ENCODE measurements at places on chromosomes 13 and 19. TPM values are rescaled to one million over a fixed set of nuclear protein-coding genes. Genes with fewer than 3 reads are reported as not detected.

DNA sequence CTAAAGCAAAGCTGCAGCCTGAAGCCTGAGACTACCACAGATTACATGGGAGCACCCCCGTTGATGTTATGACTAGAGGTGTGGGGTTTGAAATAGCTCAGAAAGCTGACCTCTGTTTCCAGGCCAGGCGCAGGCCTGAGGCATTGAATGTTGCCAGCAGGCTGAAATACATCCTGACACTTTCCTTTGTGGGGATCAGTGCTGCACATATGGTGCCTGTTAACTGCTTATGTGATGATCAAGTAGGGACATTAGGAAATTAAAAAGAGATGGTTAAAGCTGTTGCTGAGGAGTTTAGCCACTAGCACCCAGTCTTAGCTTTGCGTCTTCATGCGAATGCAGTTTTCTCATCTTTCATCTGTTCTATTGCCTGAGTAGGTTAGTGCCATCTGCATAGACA is 83.2 kb downstream of the CCNA1 start:
- no peak for DNase-seq

GRCh38 chr13:105735281-105735680 is 800.2 kb downstream of the EFNB2 start:
- DNase-seq, result peak; percentile 6

GRCh38 chr13:97459215-97459777 is 25.3 kb downstream of the RAP2A start:
- peak; percentile 40 for DNase-seq

DNA sequence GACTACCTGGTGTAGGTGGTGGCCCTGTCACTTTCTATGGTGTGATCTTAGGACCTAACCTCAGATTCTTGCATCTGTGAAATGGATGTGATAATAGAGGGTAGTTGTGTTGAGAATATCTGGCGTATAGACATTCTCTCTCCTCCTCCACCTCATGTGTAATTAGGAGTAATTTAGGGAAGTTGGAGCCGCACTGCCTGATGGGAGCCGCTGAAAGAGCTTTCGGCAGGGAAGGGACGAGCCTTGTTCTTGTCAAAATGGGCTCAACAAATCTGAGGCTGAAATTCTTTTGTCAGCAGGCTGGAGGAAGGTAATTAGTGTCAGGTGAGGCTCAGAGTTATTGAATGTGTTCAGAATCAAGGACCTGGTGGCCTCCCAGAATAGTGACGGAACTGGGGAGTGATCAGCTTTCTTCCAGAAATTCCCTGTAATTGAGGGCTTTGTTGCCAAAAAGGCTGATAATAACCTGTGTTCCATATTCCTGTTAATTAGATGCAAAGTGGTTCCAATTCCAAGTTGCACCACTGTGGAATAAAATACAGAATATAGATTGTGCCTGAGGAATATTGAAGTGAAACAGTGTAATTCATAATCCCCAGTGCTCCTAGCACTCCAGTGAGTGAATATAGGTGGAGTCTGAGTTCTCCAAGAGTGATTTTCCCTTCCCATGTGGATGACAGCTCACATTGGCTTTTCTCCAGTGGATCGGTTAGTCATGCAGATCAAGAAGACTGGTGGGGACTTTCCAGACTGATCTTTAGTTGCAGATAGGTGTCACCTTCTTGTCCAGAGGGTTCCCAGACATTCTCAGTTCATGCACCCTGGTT is 47.5 kb downstream of the SPATA13 start:
- DNase-seq, result peak; percentile 83

DNA sequence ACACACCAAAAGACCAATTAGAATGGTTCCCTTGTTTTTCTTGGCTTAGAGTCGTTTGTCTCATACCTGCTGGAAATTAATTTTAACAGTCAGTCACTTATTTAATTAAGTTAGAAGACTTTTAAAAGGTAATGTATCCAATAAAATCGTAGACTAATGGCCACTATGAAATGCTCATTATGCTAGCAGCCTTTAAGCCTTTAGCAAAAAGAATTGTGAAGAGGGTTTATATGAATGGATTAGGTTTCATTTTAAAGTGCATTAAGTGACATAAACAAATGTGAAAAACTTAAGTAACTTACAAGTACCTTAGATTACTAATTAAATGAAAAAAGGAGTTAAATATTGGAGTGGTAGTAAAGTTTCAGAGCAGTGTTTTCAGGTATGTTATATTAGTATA is 139.6 kb downstream of the RXFP2 start:
- no peak for DNase-seq

GRCh38 chr13:98252931-98253470 is 75.9 kb upstream of the RNF113B start:
- DNase-seq, result no peak

DNA sequence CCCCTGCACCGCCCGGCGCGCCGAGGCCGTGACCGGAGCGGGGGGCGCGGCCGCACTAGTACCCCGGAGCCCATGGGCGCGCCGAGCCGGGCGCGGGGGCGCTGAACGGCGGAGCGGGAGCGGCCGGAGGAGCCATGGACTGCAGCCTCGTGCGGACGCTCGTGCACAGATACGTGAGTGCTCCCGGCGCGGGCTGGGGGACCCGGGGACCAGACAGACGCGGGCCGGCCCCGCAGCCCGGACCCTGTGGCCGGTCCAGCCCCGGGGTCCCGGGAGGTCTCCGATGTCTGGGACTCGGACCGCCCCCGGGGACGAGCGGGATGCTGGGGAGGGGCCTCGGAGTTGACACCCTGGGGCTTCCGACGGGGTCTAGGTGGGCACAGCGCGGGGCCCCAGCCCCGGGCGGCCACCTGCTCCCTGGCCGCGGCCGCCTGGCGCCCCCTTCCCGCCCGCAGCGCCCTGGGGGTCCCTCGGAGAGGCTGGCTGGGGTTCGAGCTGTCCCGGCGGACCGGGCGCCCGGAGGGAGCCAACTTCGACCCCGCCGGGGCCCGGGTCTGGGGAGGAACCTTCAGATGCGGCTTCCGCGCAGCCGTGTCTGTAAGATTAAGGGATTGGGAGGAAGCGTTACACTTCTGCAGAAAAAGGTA is 568 bp downstream of the ATP11A start:
- DNase-seq, result peak; percentile 50

DNA sequence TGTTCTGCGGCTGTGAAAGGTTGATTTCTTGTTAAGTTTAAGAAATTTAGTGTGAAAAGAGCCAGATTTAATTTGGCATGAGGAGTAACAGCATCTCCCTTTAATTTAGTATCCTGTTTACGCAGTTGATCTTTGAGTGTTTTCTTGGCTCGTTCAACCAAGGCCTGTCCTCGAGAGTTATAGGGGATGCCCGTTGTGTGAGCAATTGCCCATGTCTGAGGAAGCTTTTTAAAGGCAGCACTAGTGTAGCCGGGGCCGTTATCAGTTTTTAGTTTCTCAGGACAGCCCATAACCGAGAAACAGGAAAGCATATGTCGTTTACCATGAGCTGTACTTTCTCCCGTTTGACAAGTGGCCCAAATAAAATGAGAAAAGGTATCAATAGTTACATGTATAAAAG is 47.5 kb upstream of the ZNF43 start:
- no peak for DNase-seq

GRCh38 chr19:57280962-57281400 is 696 bp downstream of the ZNF460 start:
- peak; percentile 22 for DNase-seq

DNA sequence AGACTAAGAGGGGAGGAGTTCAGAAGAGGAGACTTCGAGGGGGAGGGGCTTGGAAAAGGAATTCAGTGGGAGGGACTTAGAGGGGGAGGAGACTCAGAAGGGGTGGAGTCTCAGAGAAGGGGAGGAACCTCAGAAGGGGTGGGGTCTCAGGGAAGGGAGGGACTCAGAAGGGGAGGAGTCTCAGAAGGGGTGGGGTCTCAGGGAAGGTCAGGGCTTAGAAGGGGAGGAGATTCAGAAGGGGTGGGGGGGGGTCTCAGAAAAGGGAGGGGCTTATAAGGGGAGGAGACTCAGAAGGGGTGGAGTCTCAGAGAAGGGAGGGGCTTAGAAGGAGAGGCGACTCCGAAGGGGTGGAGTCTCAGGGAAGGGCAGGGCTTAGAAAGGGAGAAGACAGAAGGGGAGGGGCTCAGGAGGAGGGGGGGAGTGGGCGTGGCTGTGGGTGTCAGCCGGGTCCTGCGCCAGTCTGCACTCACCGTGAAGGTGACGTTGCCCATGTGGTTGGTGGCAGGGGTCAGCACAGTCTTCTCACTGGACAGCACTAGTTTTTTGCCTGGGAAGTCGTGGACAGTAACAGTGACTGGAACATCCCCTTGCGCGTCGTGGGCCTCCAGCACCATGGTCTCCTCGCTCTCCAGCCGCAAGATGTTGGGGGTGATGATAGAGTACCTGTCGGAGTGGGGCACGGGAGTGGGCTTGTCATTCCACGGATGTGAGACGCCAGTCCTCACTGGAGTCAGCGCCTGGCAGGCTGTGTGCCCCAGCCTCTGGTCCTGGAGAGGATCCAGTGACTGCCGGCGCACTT is 1.5 kb downstream of the C3 start:
- DNase-seq, result no peak

- no peak for DNase-seq
These were observed 1570.8 kb downstream of the OLFM4 start for GRCh38 chr13:54599413-54599812.

DNA sequence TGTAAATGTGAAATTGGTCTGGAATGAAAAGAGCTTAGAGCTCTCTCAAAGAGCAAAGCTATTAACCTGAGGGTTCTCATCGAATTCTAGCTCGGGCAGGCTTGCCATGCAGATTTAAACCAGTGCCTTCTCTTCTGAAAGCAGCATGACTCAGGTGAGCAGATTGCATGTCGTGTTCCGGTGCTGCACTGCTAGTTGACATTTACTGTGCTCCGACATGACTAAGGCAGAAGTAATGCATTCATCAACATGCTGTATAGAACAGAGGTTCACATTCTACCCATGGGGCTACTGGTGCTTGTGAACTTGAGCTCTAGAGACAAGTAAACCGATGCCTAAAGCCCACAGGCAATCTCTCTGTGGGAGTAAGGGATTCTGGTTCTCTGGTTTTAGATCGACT is 947.7 kb downstream of the EFNB2 start:
- no peak for DNase-seq

GRCh38 chr13:45474584-45475454 is 10.1 kb downstream of the COG3 start:
- DNase-seq, result no peak

DNA sequence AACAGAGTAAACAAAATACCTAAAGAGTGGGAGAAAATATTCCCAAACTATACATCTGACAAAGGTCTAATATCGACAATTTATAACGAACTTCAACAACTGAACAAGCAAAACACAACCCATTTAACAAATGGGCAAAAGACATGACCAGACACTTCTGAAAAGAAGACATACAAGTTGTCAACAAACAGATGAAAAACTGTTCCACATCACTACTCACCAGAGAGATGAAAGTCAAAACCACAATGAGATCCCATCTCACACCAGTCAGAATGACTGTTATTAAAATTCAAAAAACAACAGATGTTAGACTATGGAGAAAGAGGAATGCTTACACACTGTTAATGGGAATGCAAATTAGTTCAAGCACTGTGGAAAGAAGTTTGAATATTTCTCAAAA is 233.8 kb upstream of the EDNRB start:
- no peak for DNase-seq

- DNase-seq, result no peak
These were observed 53.6 kb downstream of the NWD1 start for GRCh38 chr19:16773259-16773658.

- DNase-seq, result peak; percentile 84
These were observed at the start of gene TSHZ3 for GRCh38 chr19:31349160-31349881. Gene TSHZ3 (minus strand): TSS chr19:31349436. CDS start chr19:31349219, 217 bp downstream.

DNA sequence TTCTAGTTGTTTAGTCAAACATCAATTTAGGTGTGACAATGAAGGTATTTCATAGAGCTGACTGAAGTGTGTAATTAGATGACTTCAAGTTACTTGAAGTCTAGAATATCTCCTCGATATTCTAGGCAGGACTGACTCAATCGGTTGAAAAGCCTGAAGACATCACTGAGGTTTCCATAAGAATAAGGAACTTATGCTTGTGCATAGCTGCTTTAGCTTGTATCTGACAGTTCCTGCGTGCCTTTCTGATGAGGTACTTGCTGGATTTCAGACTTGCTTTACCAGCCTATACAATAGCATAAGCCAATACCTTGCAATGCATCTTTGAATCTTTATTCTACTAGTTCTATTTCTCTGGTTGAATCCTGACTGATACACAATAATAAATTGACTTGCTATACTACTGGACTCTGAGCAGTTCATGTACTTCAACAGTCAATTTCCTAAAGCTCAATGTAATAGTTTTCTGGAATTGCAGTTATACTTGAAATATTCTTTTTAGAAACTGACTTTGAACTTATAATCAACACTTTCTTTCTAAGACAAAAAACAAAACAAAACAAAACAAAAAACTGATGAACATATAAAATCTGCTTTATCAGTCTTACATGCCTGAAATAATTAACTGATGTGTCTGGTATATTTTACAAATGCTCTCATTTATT is 1534.8 kb downstream of the SLITRK5 start:
- no peak for DNase-seq

DNA sequence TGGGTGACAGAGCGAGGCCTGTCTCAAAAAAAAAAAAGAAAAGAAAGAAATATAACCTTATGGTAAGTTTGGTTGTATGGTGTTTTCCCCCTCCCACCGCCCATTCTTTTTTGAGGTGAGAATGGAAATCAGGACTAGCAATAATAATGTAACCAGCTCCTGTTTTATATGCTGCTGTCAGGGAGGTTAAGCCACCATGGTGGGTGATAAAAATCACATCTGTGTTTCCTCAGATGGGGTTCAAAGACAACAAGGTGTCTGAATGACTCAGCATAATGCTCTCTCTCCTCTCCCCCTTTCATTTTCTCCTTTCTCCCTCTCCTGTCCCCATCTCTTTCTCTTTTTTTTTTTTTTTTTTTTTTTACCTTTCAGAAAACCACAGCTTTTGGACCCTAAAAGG is 28.3 kb upstream of the GARRE1 start:
- DNase-seq, result no peak

FFAR3 gene
- not detected for total RNA-seq

GSX1 gene
- total RNA-seq, result not detected

SNRNP70 gene
- total RNA-seq, result 312 TPM

ZNF808 gene
- total RNA-seq, result 16.8 TPM

SPINT2 gene
- 0.11 TPM for total RNA-seq

SIGLEC14 gene
- total RNA-seq, result not detected

ZNF556 gene
- 44.2 TPM for total RNA-seq

SLC15A1 gene
- total RNA-seq, result not detected

CFAP97D2 gene
- not detected for total RNA-seq

KCNN1 gene
- not detected for total RNA-seq

ECSIT gene
- 52.7 TPM for total RNA-seq

FAM124A gene
- total RNA-seq, result 0.05 TPM

PGLYRP2 gene
- total RNA-seq, result not detected

All from myocyte (in vitro differentiated cells).